ENCODE measurements at places on chromosomes 6 and 20.

DNA sequence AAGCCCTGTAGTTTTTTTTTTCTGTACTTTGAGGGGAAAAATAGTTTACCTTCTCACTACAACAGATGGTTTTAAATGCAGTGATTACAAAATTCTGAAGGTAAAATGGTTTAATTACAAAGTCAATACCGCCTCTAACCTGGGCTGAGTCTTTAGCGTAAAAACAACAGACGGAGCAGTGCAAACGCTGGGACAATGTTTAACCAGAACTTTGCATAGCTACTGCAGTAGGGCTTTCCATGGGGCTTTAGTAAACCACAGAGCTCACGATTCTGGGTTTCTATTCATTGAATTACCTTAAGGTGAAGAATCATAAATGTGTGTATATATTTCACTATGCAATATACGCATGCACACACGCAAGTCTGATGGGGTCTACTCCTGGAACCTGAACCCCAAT is 77.9 kb downstream of the RFX6 start:
- no peak for DNase-seq

DNA sequence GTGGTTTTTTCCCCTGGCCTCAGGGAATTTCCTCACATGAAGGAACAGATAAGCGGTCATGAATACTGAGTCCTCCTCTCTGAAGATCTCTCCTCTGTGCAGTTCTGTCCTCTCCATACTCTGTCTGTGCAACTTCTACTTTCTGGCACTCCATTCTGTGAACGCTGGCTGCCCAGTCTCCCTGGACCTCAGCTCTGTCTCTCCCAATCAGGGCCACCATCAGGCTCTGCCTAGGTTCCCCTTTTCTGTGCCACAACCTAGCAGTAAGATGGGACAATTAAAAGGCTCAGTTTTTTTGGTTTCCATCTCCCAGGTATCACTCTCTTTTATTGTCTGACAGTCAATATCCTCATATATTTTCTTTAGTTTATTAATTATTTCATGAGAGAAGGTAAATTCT is 4.8 kb upstream of the ADGB start:
- no peak for DNase-seq

GRCh38 chr6:67184405-67184804 is 1450.7 kb upstream of the ADGRB3 start:
- no peak for DNase-seq

DNA sequence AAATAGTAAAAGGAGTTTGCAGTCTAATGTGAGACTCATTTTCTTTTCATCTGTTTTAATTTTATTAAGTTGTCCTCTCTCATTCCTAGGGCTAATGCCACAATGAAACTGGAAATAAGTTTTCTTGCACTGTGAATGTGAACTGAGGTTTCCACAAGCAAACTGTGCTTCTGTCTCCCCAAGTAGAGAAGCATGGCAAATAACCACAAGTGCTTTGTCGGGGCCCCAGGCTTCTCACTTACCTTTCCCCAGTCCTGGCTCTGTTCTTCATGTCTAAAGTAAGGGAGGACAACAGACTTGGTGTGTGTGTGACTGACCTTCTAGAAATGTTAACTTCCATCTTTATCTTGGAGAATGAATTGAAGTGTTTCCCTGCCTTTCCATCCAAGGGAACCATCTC is 80.8 kb downstream of the CBFA2T2 start:
- no peak for DNase-seq

DNA sequence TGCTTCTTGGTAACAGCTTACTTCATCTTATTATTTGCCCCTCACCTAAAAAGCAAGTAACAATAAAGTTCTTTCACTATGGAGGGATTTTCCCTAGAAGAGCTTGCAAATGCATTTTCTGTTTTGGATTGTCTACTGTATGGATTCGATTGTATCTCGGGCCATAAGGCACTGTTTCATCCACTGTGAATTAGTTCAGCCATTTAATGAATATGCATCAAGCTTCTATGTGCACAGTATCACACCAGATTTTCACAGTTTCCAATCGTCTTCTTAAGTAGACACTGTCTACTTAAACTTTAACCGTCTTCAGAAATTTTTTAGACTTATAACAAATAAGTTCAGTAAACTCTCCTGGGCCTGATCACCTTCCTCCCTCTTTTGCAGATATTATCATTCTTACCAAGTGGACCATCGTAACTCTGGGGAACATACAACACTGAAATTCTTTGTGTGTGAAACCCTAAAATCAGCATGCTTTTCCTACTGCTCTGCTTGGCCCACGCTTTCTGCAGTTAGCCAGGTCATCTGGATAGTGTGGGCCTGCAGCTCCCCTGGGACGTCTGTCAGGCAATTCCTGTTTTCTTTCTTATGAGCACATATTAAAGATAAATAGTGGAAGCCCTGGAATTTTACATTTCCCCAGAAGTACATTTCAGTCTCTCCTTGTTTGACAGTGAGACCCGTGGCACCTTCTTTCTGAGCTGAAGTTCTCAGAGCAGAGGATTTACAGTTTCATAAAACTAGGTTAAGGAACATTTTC is 136.5 kb upstream of the PDE10A start:
- DNase-seq = no peak

- DNase-seq = no peak
Observed at GRCh38 chr6:106134906-106135634, 48.9 kb downstream of the PRDM1 start.

Measured in NCI-H187 treated with DMSO at 0.1 percent for 48 hours (cell line).